ENCODE measurements at places on chromosomes 5 and 9. TPM values are rescaled to one million over a fixed set of nuclear protein-coding genes. Genes with fewer than 3 reads are reported as not detected.

GRCh38 chr5:154642499-154643245 lies 112.5 kb upstream of the LARP1 start:
- H3K36me3 ChIP-seq: no peaks in the 10 kb centered on the region
- DNase-seq: peak; percentile 46
- H3K4me1 ChIP-seq: peaks cover 6% of the 10 kb centered on the region
- H3K27ac ChIP-seq: no peak overlapping the region

Gene SPATA31C1
- total RNA-seq: not detected

GRCh38 chr5:122201365-122201764 lies 72.0 kb downstream of the ZNF474 start:
- no peak for DNase-seq
- peaks cover 18% of the 10 kb centered on the region for H3K27me3 ChIP-seq
- no peaks in the 10 kb centered on the region for H3K4me1 ChIP-seq
- no peak overlapping the region for H3K4me3 ChIP-seq
- H3K27ac ChIP-seq: no peak overlapping the region

- no peaks in the 10 kb centered on the region for H3K27me3 ChIP-seq
- peaks cover 12% of the 10 kb centered on the region for H3K4me1 ChIP-seq
- H3K36me3 ChIP-seq: no peaks in the 10 kb centered on the region
- DNase-seq: no peak
- H3K27ac ChIP-seq: no peak overlapping the region
- H3K4me3 ChIP-seq: no peak overlapping the region
Measured at GRCh38 chr5:176646049-176646706, 1.1 kb upstream of the TSPAN17 start.

Gene LRRTM2
- 0.20 TPM for total RNA-seq

- no peak for DNase-seq
- H3K36me3 ChIP-seq: no peaks in the 10 kb centered on the region
- no peaks in the 10 kb centered on the region for H3K27me3 ChIP-seq
- no peak overlapping the region for H3K27ac ChIP-seq
Measured at GRCh38 chr9:71793386-71794105, 25.2 kb upstream of the CEMIP2 start.

- H3K27me3 ChIP-seq: no peaks in the 10 kb centered on the region
- no peak overlapping the region for H3K4me3 ChIP-seq
- H3K27ac ChIP-seq: no peak overlapping the region
- no peaks in the 10 kb centered on the region for H3K36me3 ChIP-seq
- no peak for DNase-seq
- H3K4me1 ChIP-seq: no peaks in the 10 kb centered on the region
Measured at GRCh38 chr5:37926732-37927131, 86.9 kb upstream of the GDNF start.

Gene SLC6A3
- total RNA-seq: not detected

DNA sequence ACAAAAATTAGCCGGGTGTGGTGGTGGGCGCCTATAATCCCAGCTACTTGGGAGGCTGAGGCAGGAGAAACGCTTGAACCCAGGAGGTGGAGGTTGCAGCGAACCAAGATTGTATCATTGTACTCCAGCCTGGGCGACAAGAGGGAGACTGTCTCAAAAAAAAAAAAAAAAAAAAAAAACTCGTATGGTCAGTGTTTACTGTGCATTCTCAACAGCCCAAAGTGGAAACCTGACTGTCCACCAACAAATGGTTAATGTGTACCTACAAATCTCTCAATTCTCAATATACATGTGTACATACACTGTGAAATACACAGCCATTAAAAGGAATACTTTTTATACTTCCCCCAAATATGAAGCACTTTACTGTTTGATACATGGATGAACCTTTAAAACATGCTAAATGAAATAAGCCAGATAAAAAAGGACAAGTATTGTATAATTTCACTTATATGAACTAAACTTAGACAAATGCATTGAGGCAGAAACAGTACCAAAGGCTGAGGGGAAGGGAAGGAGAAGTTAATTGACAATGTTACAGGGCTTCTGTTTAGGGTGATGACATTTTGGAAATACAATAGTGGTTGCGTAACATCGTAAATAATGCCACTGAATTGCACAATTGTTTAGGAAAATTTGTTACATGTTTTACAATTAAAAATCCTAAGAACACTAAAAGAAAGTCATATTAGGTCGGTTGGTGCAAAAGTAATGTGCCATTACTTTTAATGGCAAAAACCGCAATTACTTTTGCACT lies 16.5 kb downstream of the DNAJA1 start:
- H3K4me3 ChIP-seq: no peak overlapping the region
- no peak for DNase-seq
- no peak overlapping the region for H3K27ac ChIP-seq
- peaks cover 11% of the 10 kb centered on the region for H3K4me1 ChIP-seq
- no peaks in the 10 kb centered on the region for H3K27me3 ChIP-seq

DNA sequence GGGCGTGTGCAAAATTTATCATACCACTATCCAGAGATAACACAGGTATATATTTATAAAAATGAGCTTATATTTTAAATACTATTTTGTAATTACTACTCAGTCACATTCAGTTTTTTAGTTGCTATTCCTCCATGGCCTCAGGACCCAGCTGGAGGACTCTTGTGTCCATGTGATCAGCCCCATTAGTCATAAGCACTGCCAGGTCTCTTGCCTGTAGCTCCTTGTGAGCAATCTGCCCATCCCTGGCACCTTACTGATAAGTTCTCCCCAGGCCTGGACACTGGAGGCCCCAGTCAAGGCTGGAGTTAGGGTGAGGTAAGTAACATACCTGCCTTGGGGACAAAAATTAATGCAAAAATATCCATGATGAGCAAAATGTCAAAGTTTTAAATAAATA lies 29.5 kb upstream of the ADRB2 start:
- no peak overlapping the region for H3K4me3 ChIP-seq
- H3K4me1 ChIP-seq: no peaks in the 10 kb centered on the region
- no peak for DNase-seq

DNA sequence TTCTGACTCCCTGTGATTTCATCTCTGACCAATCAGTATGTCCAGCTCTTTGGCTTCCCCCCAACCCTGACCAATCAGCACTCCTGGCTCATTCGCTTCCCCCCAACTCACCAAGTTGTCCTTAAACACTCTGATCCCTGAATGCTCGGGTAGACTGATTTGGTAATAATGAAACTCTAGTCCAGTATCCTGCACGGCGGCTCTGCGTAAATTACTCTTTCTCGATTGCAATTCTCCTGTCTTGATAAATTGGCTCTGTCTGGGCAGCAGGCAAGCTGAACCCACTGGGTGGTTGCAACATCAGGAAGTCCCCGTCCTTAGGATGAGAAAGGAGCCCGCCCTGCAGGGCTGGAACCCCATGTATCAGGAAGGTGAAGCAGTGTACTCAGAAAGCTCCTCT lies 10.4 kb downstream of the FCN2 start:
- H3K4me1 ChIP-seq: peaks cover 8% of the 10 kb centered on the region
- H3K27me3 ChIP-seq: no peaks in the 10 kb centered on the region
- H3K4me3 ChIP-seq: no peak overlapping the region
- H3K36me3 ChIP-seq: no peaks in the 10 kb centered on the region

- H3K4me3 ChIP-seq: no peak overlapping the region
- no peaks in the 10 kb centered on the region for H3K36me3 ChIP-seq
- no peaks in the 10 kb centered on the region for H3K27me3 ChIP-seq
- no peak for DNase-seq
Measured at GRCh38 chr5:165400086-165400485, 1894.7 kb downstream of the MAT2B start.

GRCh38 chr9:133584167-133584558 lies 25.0 kb downstream of the FAM163B start:
- H3K27ac ChIP-seq: no peak overlapping the region
- no peaks in the 10 kb centered on the region for H3K4me1 ChIP-seq
- no peak overlapping the region for H3K4me3 ChIP-seq
- peaks cover 4% of the 10 kb centered on the region for H3K27me3 ChIP-seq
- H3K36me3 ChIP-seq: no peaks in the 10 kb centered on the region

Gene PRDM9
- total RNA-seq: not detected

GRCh38 chr5:23402585-23402984 lies 104.8 kb upstream of the PRDM9 start:
- H3K4me1 ChIP-seq: no peaks in the 10 kb centered on the region
- no peak overlapping the region for H3K4me3 ChIP-seq
- no peaks in the 10 kb centered on the region for H3K27me3 ChIP-seq
- no peak for DNase-seq
- no peak overlapping the region for H3K27ac ChIP-seq
- H3K36me3 ChIP-seq: no peaks in the 10 kb centered on the region

Gene TMC1
- total RNA-seq: 1.5 TPM

DNA sequence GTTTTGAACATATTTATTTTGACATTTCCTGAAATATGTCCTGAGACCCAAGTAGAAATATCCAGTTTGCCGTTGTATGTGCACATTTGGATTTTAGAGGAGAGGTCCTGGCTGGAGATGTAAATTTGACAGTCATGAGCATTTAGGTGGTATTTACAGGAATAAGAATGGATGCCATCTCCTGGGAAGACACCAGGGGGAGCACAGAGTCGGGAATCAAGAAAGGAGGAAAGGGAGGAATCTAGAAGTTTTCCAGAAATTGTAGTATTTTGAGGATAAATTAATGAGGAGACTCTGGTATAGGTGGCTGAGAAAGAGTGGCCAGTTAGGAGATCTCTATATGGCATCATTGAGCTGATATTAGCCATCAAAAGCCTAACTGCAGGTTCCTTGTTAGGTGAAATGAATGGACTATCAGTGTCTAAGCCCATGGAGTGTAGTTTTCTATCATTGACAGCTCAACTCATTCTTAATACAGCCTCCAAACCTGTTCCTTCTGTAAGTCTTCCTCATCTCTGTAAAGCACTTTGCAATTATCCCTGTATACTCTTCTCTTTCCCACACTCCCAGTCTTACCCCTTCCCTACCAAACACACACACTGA lies 7.2 kb downstream of the GAPT start:
- H3K4me1 ChIP-seq: no peaks in the 10 kb centered on the region
- no peak overlapping the region for H3K4me3 ChIP-seq
- peak; percentile 65 for DNase-seq

DNA sequence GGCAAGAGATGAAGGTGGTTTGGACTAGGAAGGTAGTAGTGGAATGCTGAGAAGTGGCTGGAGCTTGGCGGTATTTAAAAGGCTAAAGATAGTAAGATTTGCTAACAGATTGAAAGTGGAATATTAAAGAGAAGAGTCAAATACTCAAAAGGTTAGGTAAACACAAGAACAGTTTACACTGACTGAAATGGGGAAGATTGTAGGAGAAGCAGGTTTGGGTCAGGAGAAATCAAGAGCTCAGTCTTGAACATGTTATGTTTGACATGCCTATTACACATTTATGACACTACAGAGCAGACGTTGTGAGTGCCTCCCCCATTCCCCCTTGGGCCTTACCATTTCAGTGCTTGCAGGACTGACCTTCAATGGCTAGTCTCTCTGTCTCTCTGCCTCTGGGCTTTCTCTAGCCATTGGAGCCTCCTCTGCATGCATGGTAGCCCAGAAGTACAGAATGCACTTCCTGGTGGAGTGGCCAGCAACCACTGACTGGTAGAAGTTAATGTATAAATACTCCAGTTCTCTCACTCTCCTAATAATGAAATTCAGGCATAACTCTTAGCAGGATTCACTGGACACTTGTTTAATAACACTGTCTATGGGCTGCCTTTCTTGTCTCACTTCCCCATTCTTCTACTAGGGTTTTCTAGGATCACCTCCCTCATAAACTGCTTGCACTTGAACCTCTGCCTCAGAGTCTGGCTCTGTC lies 56.8 kb downstream of the HMGCS1 start:
- H3K4me1 ChIP-seq: no peaks in the 10 kb centered on the region
- H3K27ac ChIP-seq: no peak overlapping the region
- no peak overlapping the region for H3K4me3 ChIP-seq
- no peak for DNase-seq

DNA sequence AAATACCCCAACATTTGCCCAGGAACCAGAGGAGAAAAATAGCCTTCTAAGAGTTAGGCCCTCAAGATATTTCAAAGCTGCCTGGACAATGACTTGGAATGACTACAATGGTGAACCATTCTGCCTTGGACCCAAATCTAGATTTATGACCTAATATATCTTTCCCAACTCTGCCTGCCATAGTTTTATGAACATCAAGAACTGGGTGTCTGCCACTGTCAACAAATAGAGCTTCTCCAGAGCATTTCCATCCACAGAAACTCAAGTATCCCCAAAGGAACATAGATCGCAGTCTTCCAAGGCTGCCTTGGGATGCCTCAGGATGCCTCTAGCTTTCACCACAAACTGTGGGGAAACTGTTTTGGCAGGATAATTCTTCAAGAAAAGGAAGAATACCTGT lies 48.2 kb upstream of the NFIB start:
- H3K27me3 ChIP-seq: no peaks in the 10 kb centered on the region
- DNase-seq: no peak
- no peaks in the 10 kb centered on the region for H3K36me3 ChIP-seq
- no peak overlapping the region for H3K4me3 ChIP-seq

- H3K4me1 ChIP-seq: no peaks in the 10 kb centered on the region
- DNase-seq: no peak
- no peak overlapping the region for H3K4me3 ChIP-seq
- no peaks in the 10 kb centered on the region for H3K27me3 ChIP-seq
- no peaks in the 10 kb centered on the region for H3K36me3 ChIP-seq
Measured at GRCh38 chr9:82020331-82020730, 31.8 kb downstream of the SPATA31D1 start.

Gene STPG3
- total RNA-seq: not detected

GRCh38 chr9:116605060-116605459 lies 82.0 kb upstream of the TRIM32 start:
- H3K27ac ChIP-seq: no peak overlapping the region
- no peaks in the 10 kb centered on the region for H3K27me3 ChIP-seq

GRCh38 chr5:39202597-39203274 lies 16.6 kb downstream of the FYB1 start:
- no peaks in the 10 kb centered on the region for H3K36me3 ChIP-seq
- H3K27ac ChIP-seq: no peak overlapping the region
- no peak overlapping the region for H3K4me3 ChIP-seq
- H3K27me3 ChIP-seq: no peaks in the 10 kb centered on the region

DNA sequence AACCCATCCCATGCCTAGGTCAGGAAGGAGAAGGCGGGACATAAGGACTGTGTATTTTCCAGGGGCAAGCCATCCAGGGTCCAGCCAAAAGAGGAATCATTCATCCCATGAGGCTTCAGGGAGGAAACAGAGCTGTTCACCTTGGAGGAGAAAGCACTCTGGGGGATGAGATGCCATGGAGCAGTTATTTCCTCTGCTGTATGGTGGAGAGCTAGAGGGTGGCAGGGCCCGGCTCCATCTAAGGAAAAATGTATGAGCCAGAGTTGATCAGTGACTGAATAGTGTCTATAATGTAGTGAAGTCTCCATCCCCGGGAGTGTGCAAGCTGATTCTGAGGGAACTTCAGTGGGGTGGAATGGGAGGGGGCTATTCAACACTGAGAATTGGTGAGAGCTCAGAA lies 8.0 kb downstream of the ENHO start:
- H3K27ac ChIP-seq: no peak overlapping the region
- no peak for DNase-seq
- no peaks in the 10 kb centered on the region for H3K36me3 ChIP-seq
- H3K27me3 ChIP-seq: peaks cover 7% of the 10 kb centered on the region
- no peak overlapping the region for H3K4me3 ChIP-seq
- no peaks in the 10 kb centered on the region for H3K4me1 ChIP-seq

DNA sequence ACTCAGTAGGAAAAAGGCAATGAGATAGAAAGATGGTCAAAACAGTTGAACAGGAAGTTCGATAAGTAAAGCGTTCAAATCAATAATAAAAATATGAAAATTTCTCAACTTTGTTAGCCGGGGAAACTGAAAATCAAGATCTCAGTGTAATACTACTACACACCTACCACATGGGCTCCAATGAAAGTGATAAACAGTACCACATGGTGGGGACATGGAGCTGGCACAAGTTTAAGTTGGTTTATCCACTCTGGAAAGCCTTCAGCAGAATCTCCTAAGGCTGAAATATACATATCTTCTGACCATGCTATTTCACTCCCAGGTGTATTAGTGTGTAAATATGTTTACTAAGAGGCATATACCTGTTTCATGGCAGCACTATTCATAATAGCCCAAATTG lies 126.8 kb downstream of the NXNL2 start:
- H3K4me3 ChIP-seq: no peak overlapping the region
- H3K4me1 ChIP-seq: no peaks in the 10 kb centered on the region
- DNase-seq: peak; percentile 27

Gene CCDC192
- not detected for total RNA-seq
